ENCODE measurements at places on chromosomes 3 and 15.

DNA sequence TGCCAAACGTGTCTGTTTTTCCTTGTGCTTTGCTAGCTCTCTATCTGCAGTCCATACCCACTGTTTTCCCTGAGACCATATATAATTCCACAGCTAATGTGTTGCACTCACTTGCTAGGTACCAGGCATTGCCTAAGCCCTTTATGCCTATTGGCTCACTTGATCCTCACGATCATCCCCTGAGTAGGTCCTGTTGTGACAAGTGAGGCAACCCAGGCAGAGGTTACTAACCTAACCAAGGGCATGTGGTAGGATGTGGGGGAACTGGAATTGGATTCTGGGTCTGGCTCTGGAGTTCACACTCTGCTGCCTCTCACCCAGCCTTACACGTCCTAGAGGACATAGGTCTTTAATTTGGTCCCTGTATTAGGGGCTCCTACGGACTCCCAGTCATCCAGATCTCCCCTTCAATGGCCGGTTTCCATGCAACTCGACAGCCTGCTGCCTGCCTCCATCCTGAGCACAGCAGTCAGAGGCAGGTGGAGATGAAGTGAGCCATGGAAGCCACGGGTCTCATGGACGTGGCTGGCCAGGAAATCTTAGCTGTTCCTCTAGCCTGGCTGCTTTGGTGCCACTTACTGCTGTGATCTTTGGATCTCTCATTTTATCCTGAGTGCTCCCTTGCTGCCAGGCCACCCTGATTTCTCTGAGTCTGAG is 38.9 kb upstream of the MYZAP start:
- no peak for DNase-seq

- no peak for DNase-seq
These were observed 10.7 kb downstream of the TADA3 start for GRCh38 chr3:9781551-9781950.

DNA sequence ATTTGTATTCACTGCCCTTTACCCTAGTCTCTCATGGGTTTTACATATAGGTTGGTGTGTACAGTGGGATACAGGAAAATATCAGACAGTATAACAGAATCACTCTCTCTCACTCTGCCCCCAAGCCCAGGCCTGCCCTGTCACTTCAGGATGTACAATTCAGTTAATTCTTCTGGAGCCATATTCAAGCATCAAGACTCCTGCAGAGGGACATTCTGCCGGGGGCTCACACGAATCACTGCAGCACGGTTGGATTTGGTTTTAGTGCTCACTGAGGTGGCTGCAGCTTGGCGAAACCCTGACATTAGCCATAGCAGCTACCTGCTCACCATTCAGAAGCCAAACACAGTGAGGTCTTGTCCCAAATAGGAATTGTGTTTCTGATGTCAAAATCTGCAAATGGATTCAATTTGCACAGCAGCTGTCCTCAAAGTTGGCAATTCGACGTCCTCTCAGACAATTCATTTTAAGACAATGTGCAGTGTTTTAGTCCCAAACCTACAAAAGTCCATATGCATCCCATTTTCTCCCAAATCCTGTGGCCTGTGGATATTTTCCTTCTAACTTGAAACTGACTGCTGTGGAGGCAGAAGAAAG is 82.9 kb downstream of the CHSY1 start:
- DNase-seq, result no peak

- DNase-seq, result no peak
These were observed 68.7 kb upstream of the RNF7 start for GRCh38 chr3:141669434-141669833.

- DNase-seq, result no peak
These were observed 40.8 kb upstream of the SPTSSB start for GRCh38 chr3:161412123-161412522.

- no peak for DNase-seq
These were observed 826.7 kb downstream of the AGBL1 start for GRCh38 chr15:86906376-86906775.

- no peak for DNase-seq
These were observed 107.2 kb downstream of the PGPEP1L start for GRCh38 chr15:98900356-98900755.

DNA sequence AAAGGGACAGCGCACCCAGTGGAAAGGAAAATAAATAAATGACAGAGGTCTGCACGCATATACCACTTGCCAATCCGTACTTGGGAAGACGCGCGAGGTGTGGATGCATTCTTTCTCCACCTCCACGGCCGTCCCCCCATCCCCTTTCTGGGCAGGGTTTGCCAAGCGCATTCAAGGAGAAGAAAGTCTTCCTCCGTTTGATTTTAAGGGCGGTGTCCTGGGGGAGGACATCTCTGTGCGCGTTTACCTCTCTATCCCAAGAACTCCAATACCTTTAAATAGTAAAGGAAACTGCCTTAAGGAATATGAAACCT is 576 bp upstream of the MB21D2 start:
- DNase-seq, result no peak

DNA sequence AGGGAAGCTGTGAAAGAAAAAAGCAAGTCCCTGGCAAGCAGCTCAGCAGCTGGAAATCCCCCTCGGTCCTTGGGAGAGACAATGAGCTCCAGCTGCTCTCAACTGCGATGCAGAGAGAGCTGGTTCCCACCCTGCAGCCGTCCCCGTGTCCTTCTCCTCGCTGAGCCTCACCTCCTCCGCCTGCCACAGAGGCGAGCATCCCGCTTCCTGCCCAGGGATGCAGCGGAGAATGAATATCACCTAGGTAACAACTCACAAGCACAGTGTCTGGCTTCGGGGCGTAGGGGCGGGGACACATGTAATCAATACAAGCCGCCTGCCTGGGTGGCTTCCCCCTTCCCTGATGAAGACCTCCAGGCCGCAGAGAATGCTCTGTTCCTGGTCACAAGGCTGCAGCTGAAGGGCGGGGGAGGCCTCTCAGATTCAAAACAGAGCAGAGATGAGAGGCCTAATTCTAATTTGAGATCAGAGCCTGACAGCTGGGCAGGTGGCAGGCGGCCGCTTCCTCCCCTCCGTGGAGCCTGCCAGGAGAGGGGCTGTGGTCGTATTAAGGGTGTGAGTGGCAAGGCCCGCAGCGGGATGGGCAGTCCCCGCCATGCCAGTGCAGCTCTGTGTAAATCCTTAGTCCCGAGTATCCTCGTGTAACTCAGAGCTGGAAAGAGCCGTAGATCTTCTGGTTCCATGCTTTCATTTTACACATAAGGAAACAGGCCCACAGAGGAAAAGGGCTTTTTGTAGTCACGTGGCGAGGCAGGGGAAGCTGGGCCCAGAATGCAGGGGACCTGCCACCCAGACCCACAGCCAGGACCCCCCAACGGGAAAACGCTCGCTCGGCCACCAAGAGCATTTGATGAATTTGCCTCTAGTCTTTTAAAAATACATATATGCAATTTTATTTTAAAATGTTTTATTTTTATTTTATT is 24.3 kb downstream of the ZDHHC19 start:
- no peak for DNase-seq

GRCh38 chr3:15405448-15406050 is 21.8 kb downstream of the METTL6 start:
- peak; percentile 71 for DNase-seq

GRCh38 chr15:63392361-63393009 is 10.8 kb upstream of the CA12 start:
- no peak for DNase-seq

GRCh38 chr15:66097151-66098021 is 156.2 kb downstream of the MEGF11 start:
- no peak for DNase-seq

- DNase-seq, result no peak
These were observed 69.1 kb upstream of the PROK2 start for GRCh38 chr3:71854096-71854495.

- no peak for DNase-seq
These were observed 65.1 kb downstream of the MRPL46 start for GRCh38 chr15:88401996-88402656.

DNA sequence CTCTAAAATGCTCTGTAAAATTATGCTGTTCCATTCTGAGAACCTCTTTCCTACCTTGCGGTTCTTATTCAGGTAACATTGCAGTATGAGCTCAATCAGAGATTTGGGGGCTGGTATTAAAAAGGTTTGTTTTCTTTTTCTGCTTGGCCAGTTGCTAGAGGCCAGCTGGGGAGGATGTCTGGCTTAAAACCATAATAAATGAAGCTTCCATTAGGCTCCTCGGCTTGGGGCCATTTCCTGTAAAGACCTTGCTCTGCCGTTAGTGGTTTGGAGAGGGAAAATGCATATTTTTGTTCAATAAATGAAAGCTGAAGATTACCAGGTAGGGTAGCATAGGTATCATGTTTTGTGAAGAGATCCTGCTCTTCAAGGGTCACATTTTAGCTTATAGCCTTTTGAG is 55.2 kb downstream of the MCTP2 start:
- DNase-seq, result no peak

DNA sequence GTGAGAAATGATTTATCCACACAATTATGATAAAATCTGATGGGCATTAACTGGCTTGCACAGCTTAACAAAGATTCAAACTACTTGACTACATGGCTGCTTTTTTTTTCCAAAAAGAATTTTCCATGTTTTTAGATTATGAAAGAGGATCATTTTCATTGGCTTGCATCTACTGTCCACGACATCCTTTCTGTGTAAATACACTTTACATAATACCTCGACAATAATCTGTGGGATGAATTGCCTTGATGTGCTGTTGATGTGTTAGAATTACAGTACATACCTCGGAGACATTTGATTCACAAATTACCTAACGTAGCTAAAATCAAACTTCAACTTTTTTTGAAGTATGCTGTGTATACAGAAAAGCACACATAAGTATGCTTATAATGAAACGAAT is 104.4 kb downstream of the PPP2R3A start:
- DNase-seq, result no peak

GRCh38 chr3:152382312-152383135 is 113.8 kb downstream of the MBNL1 start:
- peak; percentile 70 for DNase-seq

DNA sequence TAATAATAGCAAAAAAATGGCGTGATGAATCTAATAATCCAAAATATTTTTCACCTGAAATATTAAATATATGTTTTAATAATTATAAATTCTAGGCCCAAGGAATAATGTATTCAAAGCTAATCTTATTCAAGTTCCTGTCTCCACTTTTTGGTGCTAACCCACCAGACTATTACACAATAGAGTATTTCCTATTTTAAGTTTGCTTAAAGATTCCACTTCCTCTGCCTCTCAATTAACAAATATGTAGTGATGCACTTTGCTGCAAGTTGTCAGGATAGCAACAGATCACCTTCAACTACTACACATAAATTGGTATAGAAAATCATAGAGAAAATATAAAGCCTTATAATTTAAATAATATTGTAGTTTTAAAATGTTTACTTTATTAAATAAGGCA is 467.5 kb downstream of the C3orf38 start:
- no peak for DNase-seq

- DNase-seq, result no peak
These were observed 421.0 kb upstream of the RBMS3 start for GRCh38 chr3:28859897-28860296.

DNA sequence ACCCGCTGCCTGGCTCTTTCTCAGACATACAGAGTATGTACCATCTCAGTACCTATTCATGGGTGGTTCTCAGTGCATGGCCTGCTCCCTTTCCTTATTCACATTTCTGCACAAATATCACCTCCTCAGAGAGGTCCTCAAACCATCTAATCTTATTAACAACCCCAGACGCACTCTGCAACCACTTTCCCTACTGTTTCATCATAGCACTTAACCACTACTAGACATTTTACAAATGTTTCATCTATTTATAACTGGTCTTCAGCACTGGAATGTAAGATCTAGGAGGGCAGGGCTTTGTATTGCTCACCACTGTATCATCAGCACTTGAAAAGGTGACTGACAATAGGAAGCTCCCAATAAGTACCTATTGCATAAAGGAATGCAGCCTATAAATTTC is 45.1 kb downstream of the TNIK start:
- DNase-seq, result no peak

- no peak for DNase-seq
These were observed 277 bp downstream of the FMN1 start for GRCh38 chr15:33194237-33194636.

DNA sequence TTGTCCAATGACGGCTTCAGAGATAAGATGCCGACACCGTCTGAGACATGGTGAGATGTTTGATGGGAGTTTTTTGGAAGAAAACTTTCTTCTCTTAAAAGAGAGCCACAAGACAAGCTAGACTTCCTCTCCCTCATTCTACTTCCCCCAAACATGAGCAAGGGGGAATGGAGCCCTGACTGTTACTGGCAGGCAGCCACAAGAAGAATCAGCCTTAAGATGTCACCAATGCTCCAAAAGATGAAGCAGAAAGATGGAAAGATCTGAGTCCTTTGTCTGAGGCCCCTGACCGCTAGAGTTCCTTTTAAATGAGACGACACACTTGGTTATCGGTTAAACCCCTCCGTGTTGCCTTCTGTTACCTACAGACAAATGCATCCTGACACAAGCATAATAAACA is 108.7 kb downstream of the ST8SIA2 start:
- no peak for DNase-seq

DNA sequence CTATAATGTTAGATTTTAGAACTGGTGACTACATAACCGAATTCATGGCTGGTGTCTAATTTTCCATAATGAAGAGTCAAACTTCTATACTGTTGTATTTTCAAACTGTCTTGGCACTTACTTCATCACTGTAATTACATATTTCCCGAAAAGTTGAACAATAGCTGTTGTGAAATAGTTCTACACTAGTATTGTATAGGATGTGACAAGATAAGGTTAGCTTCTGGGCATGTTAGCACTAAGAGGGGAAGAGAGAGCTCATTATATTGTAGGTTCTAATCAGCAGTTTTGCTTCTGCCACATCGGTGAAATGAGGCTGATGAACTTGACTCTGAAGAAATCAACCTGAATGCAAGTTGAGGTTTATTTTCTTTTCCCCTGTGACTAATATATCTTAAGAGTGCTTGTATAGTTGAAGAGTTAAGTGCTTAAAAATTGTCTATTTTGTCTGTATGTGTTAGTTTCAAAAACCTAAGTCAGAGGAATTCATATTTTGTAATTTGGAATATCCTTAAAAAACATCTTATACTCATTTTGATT is 8.9 kb downstream of the GYG1 start:
- peak; percentile 71 for DNase-seq

DNA sequence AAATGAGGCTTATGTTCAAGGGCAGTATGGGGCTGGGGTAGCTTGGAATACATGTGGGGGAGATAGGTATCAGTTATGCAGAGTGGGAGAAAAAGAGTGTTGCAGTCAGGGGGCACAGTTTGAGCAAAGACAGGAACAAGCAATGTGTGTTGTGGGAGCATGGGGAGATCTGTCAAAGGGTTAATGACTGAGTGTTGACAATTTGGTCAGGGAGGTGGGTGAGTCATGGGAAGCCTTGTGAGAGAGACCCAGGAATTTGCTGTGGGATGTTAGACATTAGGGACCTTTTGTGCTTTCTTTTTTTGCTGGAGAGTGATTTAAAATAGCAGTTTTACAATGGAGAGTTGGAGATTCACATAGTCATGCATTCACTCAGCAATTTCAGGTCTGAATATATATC is 221.6 kb upstream of the NR2E3 start:
- DNase-seq, result no peak

GRCh38 chr3:64291345-64291744 is 66.1 kb upstream of the PRICKLE2 start:
- no peak for DNase-seq

GRCh38 chr3:149810846-149811245 is 2.2 kb upstream of the RNF13 start:
- no peak for DNase-seq

All from inflammatory macrophage treated with lipopolysaccharide for 1 hour (primary cell).